Fibroblast of the aortic adventitia (primary cell): ENCODE measurements at places on chromosomes 4 and X. TPM values are rescaled to one million over a fixed set of nuclear protein-coding genes. Genes with fewer than 3 reads are reported as not detected.

DNA sequence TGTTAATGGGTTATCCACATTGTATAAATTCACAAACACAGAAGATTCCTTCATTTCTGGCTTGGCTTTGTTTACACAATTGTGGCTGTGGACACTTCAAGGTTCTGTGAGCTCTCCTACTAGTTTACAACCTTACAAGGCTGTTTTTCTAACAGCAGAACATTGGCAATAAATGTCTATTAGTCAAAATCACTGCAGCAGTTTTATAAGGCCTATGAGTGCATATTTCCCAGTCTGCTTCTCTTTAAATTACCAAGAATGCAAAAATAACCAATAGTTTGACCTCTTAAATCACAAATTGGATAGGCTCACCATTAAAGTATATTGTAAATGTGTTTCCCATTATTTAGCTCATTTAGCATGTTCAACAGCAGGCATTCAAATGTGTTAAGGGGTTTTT lies 239.2 kb downstream of the DKK2 start:
- no peak for DNase-seq

GRCh38 chr4:18213576-18214198 lies 192.1 kb upstream of the LCORL start:
- DNase-seq, result no peak

GYPE gene
- total RNA-seq, result 3.1 TPM in 1 of 2 replicates, not detected in the other

GPR82 gene
- under 0.01 TPM in 1 of 2 replicates, not detected in the other for total RNA-seq

SLC25A53 gene
- 3.6 and 12.9 TPM in 2 replicates for total RNA-seq

TGIF2LX gene
- total RNA-seq, result not detected in 2 replicates

DNA sequence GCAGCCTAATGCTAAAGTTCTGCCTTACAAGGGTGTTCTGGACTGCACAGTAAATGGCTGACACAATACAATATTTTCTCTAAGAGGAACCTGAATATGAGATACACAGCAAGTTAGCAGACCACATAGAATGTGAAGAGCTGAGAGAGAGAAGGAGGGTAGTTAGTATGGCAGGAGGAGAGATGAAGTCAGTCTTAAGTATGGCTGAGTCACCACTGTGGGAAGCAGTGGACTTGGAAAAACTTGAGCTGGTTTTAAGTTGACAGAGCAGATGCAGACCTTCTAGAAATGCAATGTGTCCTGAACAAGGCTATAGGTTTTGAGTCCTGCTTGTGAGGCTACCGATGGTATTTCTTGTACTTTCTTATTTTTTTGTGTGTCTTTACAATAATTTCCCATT lies 172.5 kb downstream of the SH2D1A start:
- DNase-seq, result no peak

- no peak for DNase-seq
Observed at GRCh38 chr4:158181906-158182305, 9.1 kb upstream of the GASK1B start.

DNA sequence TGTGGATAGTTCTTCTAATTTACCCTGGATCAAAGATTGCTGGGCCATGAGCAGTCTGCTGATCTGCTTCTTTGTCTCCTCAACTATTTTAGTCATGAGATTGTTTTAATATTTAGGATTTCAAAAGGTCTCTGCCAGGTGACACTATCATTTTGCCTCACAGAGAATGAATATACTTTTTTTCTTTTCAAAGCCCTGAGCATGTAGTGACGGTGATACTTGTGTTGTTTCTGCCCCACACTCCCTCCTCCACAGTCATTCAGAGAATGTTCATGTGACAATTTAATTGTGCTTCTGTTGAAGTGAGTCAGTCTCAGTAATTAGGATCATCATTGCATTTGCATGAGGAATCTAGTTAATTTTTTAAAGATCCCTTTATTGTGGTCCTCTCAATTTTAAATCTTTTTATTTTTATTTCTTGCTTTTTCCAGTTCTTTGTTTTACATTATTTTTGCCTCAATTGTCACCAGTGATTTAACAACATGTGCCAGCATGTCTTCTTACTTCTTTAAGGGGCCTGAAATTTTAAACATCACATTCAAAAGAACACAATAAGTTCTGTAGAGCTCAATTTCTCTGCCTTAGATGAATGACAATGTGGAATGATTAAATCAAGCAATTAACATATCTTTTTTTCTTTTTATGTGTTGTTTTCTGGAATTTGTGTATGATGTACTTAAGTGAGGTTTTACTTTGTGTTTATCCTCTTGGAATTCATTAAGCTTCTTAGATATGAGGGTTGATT lies 12.3 kb downstream of the MMRN1 start:
- no peak for DNase-seq

GJB1 gene
- total RNA-seq, result not detected in 2 replicates

GRCh38 chr4:7365462-7366179 lies 69.1 kb downstream of the PSAPL1 start:
- DNase-seq, result no peak

DNAAF6 gene
- not detected in 2 replicates for total RNA-seq

TRIM60 gene
- not detected in 2 replicates for total RNA-seq

FAAH2 gene
- under 0.01 TPM in 1 of 2 replicates, not detected in the other for total RNA-seq

FAM184B gene
- not detected in 2 replicates for total RNA-seq

GRCh38 chr4:56444719-56445118 lies 8.7 kb downstream of the PAICS start:
- DNase-seq, result no peak

- no peak for DNase-seq
Observed at GRCh38 chr4:85777908-85778631, 303.1 kb downstream of the ARHGAP24 start.

GRCh38 chrX:40224658-40225057 lies 126.9 kb upstream of the BCOR start:
- no peak for DNase-seq

GRCh38 chr4:31692399-31692940 lies 972.3 kb downstream of the PCDH7 start:
- DNase-seq, result peak; percentile 56

DNA sequence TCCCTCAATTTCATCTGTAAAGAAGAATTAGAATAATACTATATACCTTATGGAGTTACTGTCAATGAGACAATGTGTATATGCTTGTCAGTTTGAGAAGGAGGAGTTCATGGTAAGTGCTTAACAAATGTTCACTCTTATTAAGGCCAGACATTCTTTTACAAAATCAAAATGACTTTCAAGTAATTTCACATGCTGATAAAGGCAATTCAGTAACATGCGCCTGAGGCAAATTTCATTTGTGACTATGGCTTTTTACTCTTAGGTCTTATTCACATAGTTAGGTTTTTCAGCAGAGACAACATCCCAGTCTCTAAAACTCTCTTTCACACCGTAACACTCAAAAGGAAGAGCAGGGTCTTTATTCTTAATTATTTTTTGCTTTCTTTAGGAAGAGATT lies 174.4 kb downstream of the CAMK2D start:
- DNase-seq, result no peak

GRCh38 chrX:15952212-15952611 lies 97.6 kb upstream of the AP1S2 start:
- no peak for DNase-seq

DNA sequence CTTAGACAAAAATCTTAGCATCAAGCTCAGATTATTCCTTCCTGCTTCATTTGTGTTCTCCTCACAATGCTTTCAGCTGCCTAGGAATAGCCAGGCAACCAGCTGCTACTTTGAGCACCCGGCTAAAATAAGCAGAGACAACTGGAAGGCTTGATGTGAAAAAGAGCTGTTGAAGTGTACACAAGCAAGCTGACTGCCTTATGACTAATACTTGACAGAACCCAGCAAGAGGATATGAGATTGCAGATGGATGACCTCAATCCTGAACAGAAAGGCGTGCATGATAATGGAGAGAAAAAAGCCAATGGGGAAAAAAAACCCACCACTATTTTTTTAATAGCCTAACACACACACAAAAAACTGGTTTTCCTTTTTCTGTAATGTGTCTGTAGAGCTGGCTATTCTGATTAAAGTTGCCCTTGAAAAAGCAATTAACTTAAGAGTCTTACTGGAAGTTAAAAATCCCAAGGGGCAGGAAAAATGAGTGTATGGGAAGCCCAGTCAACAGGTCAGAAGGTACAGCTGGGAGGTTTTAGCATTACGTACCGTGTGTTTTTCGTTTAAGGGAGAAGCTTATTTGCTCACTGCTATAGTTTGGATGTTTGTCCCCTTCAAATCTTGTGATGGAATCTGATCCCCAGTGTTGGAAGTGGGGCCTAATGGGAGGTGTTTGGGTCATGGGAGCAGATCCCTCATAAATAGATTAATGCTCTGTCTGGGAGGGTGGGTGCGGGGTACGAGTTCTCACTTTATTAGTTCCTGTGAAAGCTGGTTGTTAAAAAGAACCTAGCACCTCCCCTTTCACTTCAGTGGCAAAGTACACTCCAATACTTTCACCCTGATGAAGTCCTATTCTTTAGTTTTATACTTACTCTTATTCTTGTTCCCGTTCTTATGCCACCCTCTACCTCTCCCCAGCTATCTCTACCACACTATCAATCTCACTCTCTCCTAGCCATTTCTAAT lies 37.1 kb upstream of the HERC6 start:
- DNase-seq, result peak; percentile 95

GRCh38 chrX:46584736-46585135 lies 11.2 kb downstream of the CHST7 start:
- no peak for DNase-seq

DNA sequence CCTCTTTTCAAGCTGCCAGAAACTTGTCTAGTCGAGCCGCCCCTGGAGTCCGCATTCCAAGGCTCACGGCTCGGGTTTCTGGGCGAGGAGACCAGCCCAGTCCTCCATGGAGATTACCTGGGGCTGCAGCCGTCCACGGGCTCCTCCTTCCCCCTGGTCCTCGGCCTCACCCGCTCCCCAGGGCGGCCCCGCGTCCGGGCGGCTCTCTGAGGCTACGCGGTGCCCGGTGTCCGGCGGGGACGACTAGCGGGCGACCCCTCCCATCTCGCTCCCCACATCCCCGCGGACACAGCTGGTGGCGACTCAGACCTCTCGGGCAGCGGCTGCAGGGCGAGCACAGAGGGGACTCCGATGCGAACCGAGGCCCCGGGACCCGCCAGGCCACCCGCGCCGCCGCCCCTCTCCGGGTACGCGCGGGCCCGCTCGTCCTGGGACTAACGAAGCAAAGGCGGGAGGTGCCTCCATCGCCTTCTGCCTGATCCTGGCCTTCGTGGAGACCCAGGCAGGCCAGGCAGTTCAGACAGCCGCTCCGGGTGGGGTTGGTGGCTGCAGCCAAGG lies 159.4 kb downstream of the TRAM1L1 start:
- DNase-seq, result no peak

GRCh38 chr4:31737419-31737818 lies 1017.2 kb downstream of the PCDH7 start:
- DNase-seq, result no peak

DNA sequence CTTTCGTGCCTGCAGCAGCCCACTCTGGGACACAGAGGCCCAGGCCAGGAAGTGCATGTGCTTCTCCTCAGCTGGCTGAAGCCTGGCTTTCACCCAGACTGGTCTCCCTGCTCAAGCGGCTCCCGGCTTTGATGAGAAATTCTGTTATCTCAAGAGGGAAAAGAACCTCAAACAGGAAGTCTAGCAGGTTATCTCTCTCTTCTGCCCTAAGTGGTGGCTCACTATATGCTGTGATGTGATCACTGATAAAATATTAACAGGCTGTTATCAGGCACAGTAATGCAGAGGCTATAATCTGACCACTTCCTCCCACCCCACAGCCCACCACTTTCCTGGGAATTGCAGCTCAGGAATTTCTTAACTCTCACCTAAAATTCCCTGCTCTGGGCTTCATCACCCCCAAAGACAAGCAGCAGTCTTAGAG lies 13.3 kb downstream of the CLDN2 start:
- DNase-seq, result peak; percentile 40

- DNase-seq, result no peak
Observed at GRCh38 chrX:10548688-10549087, 71.7 kb downstream of the MID1 start.

PRIMPOL gene
- 29.9 and 31.0 TPM in 2 replicates for total RNA-seq

- peak; percentile 9 for DNase-seq
Observed at GRCh38 chr4:138751309-138751708, 264.3 kb upstream of the NOCT start.

GRCh38 chrX:43618366-43619205 lies 37.5 kb upstream of the MAOA start:
- no peak for DNase-seq

DNA sequence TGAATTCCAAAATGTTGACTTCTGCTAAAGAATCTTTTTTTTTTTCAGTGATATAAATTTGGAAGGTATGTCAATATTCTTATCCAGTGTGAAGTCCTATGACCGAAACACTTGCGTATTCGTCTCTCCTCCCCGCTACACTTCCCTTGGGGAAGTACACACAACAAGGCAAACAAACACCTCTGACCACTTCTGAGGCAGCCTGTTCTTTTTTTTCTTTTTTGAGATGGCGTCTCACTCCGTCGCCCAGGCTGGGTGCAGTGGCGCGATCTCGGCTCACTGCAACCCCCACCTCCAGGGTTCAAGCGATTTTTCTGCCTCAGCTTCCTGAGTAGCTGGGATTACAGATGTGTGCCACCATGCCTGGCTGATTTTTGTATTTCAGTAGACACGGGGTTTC lies 78.1 kb upstream of the DHRSX start:
- no peak for DNase-seq

DNA sequence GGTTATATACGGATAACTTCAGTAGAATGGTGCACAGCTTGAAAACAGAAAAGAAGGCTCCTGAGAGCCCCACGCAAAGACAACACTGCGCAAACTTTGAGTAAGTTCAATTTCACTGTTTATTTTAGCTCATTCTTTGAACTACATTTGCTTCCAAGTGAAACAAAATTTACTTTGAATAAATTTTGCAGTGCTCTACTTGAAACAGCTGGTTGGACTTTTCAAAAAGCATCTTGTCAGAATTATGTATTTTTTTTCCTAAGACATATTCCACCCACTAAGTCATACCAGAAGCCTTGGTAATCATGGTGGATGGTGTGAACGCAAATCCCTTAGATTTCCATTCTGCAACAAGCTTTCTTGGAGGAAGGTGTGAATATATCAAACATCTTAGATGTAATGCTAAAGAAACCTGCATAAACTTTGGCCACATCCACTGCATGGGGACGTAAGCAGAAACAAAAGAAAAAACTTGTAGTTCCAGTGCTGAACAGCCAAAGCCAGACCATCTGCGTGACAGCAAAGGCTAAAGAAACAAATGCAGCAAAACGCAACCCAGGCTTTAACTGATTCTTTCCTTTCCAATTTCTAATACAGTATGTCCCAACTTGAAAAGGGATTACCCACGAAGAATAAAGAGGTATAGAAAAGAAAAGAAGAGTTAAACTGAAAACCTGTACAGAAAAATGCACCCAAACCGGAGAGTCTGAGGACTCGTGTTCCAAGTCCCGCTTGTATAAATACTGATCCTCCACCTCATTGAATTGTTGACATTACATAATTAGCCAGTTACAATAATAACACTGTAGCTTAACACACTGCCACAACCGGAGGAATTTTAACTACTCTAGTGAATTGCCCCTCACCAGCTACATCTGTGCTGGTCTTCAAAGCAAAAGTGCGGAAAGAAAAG lies 90.9 kb downstream of the SH3RF1 start:
- DNase-seq, result peak; percentile 59

GRCh38 chrX:113305496-113305895 lies 464.9 kb upstream of the AMOT start:
- DNase-seq, result peak; percentile 31
